Stimulated activated CD4-positive, alpha-beta T cell treated with anti-CD3 and anti-CD28 coated beads, Interleukin-15, amount 100 ng/mL, for 1 hour (primary cell): ENCODE measurements at places on chromosomes 6 and 20.

DNA sequence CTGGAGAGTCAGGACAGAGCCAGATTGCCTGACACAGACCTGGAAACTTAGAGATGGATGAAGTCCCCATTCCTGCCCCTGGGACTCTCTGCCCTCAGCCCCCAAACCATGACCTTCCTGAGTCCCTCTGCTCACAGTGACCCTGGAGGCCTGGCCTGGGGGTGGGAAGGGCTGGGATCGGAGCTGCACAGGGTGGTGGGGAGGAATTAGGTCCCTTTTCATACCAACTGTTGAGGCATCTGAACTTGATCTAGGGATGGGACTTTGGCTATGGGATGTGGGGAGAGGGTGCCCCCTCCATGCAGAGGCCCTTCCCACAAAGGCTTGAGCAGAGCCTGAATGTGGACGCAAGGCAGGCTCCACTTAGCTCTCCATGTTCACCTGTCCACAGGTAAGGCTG, 144.1 kb downstream of the MRPL14 start:
- no peak for DNase-seq

- no peak for DNase-seq
Observed at GRCh38 chr6:143183666-143184065, 123.0 kb downstream of the AIG1 start.

DNA sequence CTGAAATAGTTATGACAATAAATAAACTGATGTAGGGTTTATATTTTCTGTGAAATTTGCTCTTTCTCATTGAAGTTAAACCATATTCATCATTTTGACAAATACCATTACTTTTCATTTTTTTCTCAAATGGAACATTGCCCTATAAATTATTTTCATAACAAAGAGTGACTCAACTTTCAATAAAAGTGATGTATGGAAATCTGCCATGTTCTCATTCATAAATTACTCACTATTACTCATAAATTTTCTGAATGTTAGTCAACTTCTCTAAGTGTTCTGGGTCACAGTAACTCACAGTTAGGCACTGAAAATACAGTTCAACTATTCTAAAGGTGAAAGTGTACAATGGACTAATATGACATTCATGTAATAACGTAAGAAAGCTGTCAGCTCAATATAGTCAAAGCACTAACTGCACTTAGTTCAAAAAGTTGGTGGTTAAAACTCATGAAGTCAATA, 19.0 kb upstream of the STX11 start:
- no peak for DNase-seq

DNA sequence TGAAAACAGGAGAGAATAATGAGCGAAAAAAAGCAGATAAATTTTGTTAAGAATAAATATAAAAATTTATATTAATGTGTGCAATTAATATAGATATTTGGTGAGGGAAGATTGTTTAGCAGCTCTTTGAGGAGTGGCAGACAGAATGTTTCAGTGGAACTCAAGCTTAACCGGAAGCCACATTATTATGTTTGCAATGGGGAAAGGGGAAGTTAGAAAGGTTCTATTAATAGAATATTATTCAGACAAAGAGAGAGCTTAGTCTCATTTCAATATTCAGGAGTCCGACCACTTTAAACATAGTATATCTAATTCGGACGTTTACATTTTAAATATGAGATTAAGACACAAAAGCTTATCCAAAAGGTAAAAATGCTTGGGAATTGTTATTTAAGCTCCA, 81.6 kb upstream of the KHDRBS2 start:
- no peak for DNase-seq

DNA sequence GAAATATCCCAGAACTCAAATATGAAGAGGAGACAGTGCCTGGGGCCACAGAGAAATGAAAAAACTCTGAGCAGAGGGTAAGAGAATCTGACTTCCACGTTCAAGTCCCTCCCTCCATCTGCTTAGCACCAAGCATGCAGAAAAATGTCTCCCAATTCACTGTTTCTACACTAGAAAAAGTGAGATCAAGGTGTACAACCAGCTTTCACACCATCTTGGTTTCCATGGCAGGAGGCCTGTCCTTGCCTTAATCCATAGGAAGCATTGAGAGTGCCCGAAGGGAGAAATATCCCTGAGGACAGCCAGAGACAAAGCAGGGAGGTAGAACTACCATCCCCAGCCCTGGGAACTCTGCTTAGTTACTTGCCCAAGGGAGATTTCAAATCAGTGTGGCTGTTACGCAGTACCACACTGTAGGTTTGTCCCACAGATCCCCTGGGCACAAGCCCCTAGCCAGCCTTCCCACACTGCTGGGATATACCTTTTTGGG, 82.9 kb downstream of the SCML4 start:
- DNase-seq: no peak

- DNase-seq: no peak
Observed at GRCh38 chr6:135270676-135271536, 89.8 kb downstream of the MYB start.

- no peak for DNase-seq
Observed at GRCh38 chr20:560680-561079, 17.1 kb upstream of the CSNK2A1 start.

GRCh38 chr6:52536424-52536916, 40.4 kb downstream of the TRAM2 start:
- DNase-seq: no peak

- DNase-seq: no peak
Observed at GRCh38 chr6:93376026-93376540, 43.3 kb downstream of the EPHA7 start.

DNA sequence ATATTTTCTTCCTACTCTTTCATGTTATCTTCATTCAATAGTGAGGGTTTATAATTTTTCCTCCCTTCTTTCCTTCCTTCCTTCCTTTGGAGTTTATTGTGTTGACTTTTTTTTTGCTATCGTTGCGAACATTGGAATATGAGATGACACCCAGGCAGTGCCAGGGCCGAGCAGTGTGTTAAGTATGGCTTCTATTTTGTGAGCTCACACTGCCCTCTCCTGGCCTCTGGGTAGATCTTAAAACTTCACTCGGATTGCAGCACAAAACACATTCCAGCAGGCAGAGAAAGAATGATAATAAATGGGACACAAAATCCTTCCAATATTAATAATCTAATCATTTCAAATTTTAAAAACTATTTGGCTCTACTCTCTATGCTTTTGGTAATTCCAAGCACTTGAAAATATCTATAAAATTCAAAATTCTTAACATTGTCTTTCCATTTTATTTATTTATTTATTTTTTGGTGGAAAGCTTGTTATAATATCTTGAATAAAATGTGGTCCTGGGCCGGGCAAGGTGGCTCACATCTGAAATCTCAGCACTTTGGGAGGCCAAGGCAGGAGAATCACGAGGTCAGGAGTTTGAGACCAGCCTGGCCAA, 147.4 kb upstream of the OLIG3 start:
- peak; percentile 14 for DNase-seq

DNA sequence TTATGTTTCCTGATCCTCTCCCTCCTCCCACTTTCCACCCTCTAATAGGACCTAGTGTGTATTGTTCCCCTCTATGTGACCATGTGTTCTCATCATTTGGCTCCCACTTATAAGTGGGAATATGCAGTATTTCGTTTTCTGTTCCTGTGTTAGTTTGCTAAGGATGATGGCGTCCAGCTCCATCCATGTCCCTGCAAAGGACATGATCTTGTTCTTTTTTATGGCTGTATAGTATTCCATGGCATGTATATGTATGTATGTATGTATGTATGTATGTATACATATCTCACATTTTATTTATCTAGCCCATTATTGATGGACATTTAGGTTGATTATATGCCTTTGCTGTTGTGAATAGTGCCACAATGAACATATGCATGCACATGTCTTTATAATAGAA, 188.7 kb downstream of the RFPL4B start:
- DNase-seq: no peak

GRCh38 chr6:107571354-107571753, 81.4 kb downstream of the SOBP start:
- DNase-seq: no peak

DNA sequence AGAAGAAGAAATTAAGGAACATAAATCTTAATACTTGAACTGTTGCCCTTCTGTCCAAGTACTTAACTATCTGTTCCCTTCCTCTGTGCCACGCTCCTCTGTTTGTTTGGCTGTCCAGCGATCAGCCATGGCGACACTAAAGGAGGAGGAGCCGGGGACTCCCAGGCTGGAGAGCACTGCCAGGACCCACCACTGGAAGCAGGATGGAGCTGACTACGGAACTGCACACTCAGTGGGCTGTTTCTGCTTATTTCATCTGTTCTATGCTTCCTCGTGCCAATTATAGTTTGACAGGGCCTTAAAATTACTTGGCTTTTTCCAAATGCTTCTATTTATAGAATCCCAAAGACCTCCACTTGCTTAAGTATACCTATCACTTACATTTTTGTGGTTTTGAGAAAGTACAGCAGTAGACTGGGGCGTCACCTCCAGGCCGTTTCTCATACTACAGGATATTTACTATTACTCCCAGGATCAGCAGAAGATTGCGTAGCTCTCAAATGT, 17.1 kb downstream of the IRF4 start:
- DNase-seq: no peak

- peak; percentile 22 for DNase-seq
Observed at GRCh38 chr6:130365166-130366106, at the start of gene TMEM200A. Gene TMEM200A, plus strand, starts transcription at chr6:130366017. Its CDS starts 74,406 bp downstream, at chr6:130440423.

- no peak for DNase-seq
Observed at GRCh38 chr6:137998461-137999019, 108.7 kb downstream of the PERP start.

- DNase-seq: no peak
Observed at GRCh38 chr6:136612666-136613389, 62.6 kb upstream of the MAP7 start.

DNA sequence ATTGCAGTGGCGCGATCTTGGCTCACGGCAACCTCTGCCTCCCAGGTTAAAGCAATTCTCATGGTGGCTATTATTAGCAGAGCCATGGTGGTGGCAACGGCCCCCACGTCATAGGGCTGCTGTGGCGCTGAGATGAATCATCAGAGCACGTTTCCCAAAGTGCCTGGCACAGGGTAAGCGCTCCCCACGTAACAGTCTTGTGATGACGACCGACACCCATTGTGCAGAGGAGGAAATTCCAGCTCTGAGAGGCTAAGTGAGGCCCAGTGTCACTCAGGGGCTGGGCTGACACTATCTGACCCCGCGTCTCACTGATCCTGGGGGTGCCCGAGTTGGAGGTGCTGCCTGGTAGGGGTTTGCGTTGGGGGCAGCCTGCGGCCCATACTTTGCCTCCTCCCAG, 16.2 kb downstream of the SUN5 start:
- no peak for DNase-seq

- DNase-seq: no peak
Observed at GRCh38 chr6:34178357-34179105, 32.6 kb upstream of the GRM4 start.

DNA sequence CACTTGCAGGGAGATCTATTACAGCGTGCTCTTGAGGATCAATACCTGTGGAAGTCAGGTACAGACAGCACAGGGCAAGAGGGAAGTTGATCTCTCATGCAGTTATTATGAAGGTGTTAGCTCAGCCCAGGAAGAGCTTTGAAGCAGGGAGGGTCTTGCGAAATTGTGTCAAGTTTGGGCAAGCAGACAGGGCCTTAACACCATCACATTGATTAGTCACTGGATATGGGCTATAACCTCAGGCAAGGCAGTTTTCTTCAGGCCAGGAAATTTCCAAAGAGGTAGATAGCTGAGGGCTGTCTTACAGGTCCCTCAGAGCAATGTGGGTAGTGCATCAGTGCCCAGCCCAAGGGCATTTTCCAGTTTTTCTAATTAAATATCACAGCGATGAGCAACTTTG, 643.8 kb downstream of the DHX35 start:
- no peak for DNase-seq

- no peak for DNase-seq
Observed at GRCh38 chr6:938916-939315, 246.0 kb upstream of the EXOC2 start.

GRCh38 chr6:6556738-6557503, 31.6 kb upstream of the LY86 start:
- DNase-seq: peak; percentile 7

DNA sequence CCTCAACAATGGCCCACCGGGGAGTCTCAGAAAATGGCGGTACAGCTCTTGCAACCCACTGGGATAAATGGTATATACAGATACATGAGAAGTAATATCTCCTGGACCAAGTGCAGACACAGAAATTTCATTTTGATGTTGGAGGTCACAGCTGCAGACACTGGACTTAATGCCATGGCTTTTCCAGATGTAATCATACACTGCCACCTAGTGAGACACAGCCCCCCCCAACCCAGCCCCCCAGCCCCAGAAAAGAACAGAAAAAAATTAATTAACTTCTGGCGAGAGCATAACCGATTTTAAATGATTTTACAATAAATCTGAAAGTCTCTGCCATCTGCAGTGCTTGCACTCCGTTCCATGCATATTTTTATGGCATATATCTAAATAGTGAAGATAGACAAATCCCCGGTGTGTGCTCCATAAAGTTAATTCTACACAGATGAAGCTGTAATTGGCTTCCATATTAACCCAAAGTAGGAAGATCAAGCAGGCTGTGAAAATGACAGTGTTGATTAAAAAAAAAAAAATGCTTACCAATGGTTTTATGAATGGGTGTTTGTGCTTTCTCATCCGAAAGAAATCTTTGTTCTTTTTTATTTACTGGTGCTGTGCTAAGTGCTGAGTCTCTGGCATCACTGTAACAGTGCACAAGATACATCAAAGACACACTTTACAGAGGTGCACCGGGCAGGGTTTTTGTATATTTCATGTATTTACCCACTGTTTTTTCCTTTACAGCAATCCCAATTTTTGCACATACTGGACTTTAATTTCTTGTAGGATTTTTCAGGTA, 804.1 kb downstream of the TFAP2A start:
- no peak for DNase-seq

DNA sequence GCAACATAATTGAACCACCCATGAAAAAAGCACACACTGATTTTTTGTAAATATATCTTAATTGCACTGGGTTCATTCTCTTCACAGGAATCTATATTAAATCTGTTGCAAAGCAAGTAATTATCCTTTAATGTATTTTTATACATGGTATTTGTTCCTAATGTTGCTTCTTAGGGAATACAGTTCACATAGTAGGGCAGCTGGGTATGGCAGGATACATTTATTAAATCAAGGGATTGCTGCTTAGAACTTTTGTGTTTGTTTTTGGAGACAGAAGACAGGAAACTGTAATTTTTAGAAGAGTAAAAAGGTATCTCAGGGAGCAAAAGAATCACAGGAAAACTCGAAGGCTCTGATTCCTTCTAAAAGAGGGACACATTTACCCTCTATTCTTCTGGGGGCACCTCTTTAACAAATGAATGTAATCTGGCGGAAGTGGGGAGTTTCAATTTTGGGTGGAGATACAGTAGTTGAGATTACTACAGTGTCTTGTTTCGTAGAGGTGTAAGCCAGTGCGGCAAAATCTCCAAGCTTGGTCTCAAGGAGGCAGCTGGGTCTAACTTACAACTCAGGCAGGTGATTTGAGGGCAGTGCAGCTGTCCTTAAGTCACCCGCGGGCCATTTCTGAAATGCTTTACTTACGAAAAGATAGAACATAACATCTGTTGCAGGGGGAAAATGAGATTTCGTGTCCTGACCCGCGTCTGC, 812 bp upstream of the SMIM13 start:
- DNase-seq: no peak

DNA sequence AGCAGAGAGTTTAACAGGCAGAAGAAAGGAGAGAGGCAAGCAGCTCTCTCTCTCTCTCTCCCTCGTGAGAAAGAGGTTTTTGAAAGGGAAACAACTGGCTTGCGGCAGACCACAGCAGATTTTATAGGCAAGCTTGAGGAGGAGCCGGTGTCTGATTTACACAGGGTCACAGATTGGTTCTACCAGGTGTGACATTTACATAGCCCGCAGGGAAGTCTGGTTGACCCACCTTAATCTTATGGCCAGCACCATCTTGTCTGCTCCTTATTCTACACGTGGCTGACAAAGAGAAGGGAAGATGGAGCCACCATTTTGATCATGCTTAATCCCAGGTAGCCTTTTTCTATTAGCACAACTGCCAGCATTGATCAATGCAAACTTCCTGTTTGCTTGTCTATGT, 65.4 kb downstream of the OR2J2 start:
- no peak for DNase-seq
